ENCODE measurements at places on chromosomes 3 and 15.

GRCh38 chr15:65862682-65863081 lies 6.6 kb upstream of the RAB11A start:
- DNase-seq: peak; percentile 64

DNA sequence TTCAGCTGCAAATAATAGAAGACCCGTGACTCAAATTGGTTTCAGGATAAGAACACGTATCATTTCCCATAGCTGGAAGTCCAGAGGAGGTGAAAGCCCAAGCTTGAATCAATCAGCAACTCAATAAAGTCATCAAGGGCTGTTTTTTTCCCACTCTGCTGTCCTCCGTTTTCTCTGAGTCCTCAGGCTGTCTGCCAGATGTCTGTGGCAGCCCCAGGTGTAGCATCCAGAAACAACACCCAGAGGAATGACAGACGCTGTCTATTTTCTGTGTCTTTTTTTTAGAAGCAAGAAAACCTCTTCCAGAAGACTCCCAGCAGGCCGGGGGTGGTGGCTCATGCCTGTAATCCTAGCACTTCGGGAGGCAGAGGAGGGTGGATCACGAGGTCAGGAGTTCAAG lies 204.4 kb downstream of the FAM43A start:
- DNase-seq: no peak

DNA sequence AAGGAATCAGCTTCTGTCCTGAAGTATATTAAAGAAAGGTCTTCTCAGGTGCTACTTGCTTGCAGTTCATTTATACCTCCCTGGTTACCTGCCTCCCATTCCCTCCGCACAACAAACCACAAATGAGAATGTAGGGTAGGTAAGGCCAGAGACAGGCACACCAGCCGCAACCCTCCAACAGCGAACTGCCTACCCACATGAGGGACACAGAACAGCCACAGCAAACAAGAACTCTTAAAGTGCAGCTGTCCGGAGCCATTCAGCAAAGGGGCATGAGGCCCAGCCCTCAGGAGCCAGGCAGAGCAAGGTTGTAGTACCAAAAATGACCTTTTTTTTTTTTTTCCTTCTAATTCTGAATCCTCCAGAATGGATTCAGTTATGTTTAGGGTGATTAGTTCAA lies 52.4 kb downstream of the SPSB4 start:
- DNase-seq: no peak

DNA sequence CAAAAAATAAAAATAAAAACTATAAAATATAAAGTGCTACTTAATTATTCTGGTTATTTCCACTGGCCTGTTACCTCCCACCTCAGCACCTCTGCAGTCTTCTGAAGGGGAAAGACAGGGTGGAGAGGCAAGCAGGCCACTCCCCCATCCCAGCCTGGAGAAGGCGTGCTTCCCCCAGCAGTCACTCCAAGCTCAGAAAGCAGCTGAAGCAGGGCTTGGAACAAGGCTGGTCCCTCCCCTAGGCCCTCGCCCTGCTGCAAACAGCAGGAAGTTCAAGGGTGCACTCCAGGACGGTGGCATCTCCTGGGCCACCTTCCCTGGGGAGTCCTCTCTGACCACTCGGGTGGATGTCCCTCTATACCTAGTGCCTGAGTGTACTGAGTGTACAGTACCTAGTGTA lies 21.4 kb downstream of the CACNA2D2 start:
- no peak for DNase-seq

- DNase-seq: no peak
These were observed 54.6 kb downstream of the MCCC1 start for GRCh38 chr3:183044547-183045229.

DNA sequence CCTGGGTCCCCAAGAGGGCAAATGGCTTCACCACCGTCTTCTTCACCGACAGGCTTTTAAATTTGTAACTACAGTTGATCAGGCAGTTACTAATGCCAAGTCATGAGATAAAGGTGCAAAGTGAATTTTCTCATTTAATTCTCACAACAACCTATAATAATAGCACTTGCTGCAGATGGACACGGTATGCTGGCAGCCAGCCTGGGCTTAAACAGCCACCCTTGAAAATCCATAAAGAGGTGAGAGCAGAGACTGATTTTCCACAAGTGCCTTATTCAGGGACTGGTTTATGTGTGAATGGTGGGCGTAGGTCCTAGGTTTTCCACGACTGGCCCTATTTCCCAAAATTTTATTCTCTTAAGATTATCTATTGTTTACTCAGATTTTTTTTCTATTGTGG lies 117.8 kb downstream of the RAB11A start:
- no peak for DNase-seq
